Right renal pelvis (tissue), 4 donors: ENCODE measurements at places on chromosomes 4 and X. TPM values are rescaled to one million over a fixed set of nuclear protein-coding genes. Genes with fewer than 3 reads are reported as not detected.

The GLRA3 gene
- polyA plus RNA-seq = 0.03 TPM

- no peak for DNase-seq
These were observed 14.6 kb upstream of the FMR1 start for GRCh38 chrX:147897117-147897516.

The MAGEA2B gene
- not detected for polyA plus RNA-seq

DNA sequence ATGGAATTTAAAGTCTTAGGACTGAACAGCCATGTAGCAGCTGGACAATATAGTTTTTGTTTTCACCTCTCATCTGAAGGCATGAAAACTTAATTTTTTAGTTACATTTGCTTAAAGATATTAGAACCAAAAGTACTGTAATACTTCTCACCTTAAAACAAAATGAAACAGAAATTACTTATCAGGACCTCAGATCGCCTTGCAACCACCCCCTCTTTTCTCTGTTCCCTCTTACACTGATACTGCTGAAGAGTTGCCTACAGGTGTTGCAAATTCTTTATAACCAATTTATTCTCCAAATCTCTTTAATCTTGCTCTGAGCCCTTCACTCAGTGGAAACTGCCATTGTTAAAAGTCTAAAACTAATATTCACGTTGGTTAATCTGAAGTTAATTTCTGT, 145.0 kb downstream of the SPCS3 start:
- no peak for DNase-seq
